Esophagus mucosa (tissue), 1 donor: ENCODE measurements at places on chromosomes 11 and 22.

DNA sequence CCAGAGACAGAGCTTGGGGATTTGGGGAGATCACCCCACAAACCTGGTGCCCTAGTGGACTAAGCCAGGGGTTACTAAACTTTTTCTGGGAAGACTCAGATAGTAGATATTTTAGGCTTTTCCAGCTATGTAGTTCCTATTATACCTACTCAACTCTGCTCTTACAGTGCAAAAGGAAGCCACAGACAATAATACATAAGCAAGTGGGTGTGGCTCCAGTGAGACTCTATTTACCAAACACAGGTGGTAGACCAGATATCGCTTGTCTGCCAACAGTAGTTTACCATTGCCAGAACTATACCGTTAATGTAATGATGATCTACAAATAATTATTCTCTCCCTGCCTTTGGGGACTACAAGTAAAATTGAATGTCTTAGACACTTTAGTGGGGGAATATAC, 6.9 kb downstream of the LDHC start:
- ATAC-seq: no peak

- no peak for ATAC-seq
Observed at GRCh38 chr11:75633409-75634066, 35.3 kb downstream of the MAP6 start.

GRCh38 chr11:122853971-122854446, 15.7 kb downstream of the CRTAM start:
- no peak for ATAC-seq

GRCh38 chr11:107928767-107929507, 689 bp downstream of the RAB39A start:
- ATAC-seq: peak; percentile 6

DNA sequence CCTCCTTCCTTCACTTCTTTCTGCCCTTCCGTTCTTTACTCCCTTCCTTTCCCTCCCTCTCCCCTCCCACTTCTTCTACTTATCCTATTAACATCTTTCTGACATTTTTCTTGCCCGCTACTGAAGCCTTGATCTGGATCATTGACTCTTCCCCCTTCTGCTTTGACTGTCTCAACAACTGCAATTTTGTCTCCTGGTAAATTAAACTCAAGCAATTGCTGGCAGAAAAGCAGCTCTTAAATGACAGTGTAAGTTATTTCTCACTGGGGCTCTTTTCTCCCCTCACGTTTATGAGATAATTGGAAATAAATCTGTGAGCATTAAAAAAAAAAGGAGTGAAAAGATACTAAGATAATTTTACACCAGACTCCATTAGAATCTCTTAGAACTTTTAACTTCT, 120.0 kb downstream of the SLC17A6 start:
- ATAC-seq: no peak

GRCh38 chr11:134730561-134731212, 318.6 kb upstream of the B3GAT1 start:
- ATAC-seq: no peak

- peak; percentile 80 for ATAC-seq
Observed at GRCh38 chr11:9003573-9004182, at the start of gene NRIP3. Gene NRIP3, minus strand, starts transcription at chr11:9004001. Its CDS starts 66 bp downstream, at chr11:9003935.

DNA sequence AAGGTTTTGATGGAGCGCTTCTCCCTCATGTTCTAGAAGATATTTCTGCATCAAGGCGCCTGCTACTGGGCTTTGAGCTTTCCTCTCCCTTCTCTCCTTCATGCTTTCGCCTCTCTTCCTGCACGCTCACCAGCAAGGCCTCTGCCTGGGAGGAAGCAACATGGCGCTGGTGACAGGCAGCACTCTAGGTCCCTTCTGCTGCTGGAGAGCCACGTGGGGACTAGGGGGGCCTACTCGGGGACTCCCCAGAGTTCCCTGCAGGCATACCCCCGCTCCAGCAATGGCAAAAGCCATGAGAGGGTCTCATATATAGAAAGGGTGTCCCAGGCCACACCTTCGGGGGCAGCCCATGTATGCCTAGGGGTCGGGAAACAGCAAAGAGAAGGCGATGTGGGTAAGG, 49.7 kb downstream of the GRIK4 start:
- no peak for ATAC-seq

GRCh38 chr11:60528934-60529333, 13.7 kb downstream of the MS4A13 start:
- ATAC-seq: no peak

DNA sequence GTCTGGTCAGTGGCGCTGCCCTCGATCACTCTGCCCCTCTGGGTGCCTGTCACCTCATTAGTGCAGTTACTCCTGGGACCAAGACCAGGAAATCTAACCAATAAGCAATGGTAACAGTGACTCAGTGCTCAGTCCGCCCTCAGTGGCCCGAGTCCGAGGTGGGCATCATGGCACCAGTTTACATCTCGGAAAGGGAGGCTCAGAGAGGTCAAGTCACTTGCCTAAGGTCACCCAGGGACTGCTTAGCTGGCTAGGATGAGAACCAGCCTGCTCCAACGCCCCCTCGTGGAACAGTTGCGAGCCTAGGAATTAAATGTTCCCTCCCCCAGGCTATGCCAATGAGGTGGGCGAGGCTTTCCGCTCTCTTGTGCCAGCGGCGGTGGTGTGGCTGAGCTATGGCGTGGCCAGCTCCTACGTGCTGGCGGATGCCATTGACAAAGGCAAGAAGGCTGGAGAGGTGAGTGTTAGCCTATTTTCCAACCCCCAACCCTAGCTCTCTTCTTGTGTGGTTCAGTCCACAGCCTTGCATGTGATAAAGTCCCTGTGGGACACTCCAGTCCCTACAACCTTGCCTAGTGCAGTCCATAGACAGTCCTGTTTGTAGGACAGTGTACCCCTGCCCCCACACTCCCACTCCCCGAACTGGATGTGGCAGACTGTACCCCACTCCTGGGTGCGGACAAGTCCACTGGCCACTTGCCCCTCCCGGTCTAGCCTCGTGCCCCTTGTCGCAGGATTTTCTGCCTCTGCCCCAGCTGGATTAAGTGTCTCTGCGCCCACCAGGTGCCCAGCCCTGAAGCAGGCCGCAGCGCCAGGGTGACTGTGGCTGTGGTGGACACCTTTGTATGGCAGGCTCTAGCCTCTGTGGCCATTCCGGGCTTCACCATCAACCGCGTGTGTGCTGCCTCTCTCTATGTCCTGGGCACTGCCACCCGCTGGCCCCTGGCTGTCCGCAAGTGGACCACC, 1.1 kb downstream of the MTFP1 start:
- ATAC-seq: peak; percentile 40
